A549 treated with AZD2906 at 1 μM for 4 hours (cell line): ENCODE measurements at places on chromosomes 1 and 21. TPM values are rescaled to one million over a fixed set of nuclear protein-coding genes. Genes with fewer than 3 reads are reported as not detected.

The SPRR2B gene
- not detected in 5 replicates for total RNA-seq

The OR2M5 gene
- total RNA-seq, result not detected in 5 replicates

The SLAMF6 gene
- total RNA-seq, result not detected in 5 replicates

The BARHL2 gene
- total RNA-seq, result not detected in 5 replicates

The TSACC gene
- 2.0 to 2.7 TPM (median 2.0 TPM) in 5 replicates for total RNA-seq

The FMO2 gene
- not detected in 5 replicates for total RNA-seq

The POU3F1 gene
- 0.03 to 0.06 TPM in 2 of 5 replicates, not detected in the others for total RNA-seq

The TNFAIP8L2 gene
- total RNA-seq, result not detected in 5 replicates

The JAM2 gene
- 0.02 to 0.08 TPM in 2 of 5 replicates, not detected in the others for total RNA-seq

The E2F2 gene
- total RNA-seq, result 2.4 to 2.8 TPM (median 2.6 TPM) in 5 replicates

The DCST1 gene
- total RNA-seq, result 0.05 to 0.07 TPM in 2 of 5 replicates, not detected in the others

The RORC gene
- total RNA-seq, result 0.01 to 0.05 TPM (median 0.03 TPM) in 5 replicates

The ZNF678 gene
- 0.83 to 2.0 TPM (median 1.4 TPM) in 5 replicates for total RNA-seq

The MSH4 gene
- 0.02 TPM in 2 of 5 replicates, not detected in the others for total RNA-seq

The ZNF683 gene
- total RNA-seq, result not detected in 5 replicates

The PGLYRP4 gene
- total RNA-seq, result not detected in 5 replicates

The GSTM5 gene
- total RNA-seq, result not detected in 5 replicates

The CRNN gene
- not detected in 5 replicates for total RNA-seq

The PYGO2 gene
- total RNA-seq, result 21.6 to 23.1 TPM (median 21.9 TPM) in 5 replicates

The NIT1 gene
- total RNA-seq, result 25.8 to 32.2 TPM (median 31.0 TPM) in 5 replicates

The SOX13 gene
- total RNA-seq, result 19.7 to 24.6 TPM (median 23.9 TPM) in 5 replicates

The INPP5B gene
- 4.0 to 4.9 TPM (median 4.1 TPM) in 5 replicates for total RNA-seq

The LMX1A gene
- total RNA-seq, result not detected in 5 replicates

The PDZK1IP1 gene
- 6.1 to 8.7 TPM (median 8.0 TPM) in 5 replicates for total RNA-seq

The FCGR3A gene
- not detected in 5 replicates for total RNA-seq

The AGBL4 gene
- not detected in 5 replicates for total RNA-seq

The RIPPLY3 gene
- total RNA-seq, result 0.33 to 0.67 TPM (median 0.54 TPM) in 5 replicates

The SPTA1 gene
- total RNA-seq, result not detected in 5 replicates

The HSD3B1 gene
- total RNA-seq, result 0.03 TPM in 1 of 5 replicates, not detected in the others

The TRIM58 gene
- not detected in 5 replicates for total RNA-seq

The CHIT1 gene
- not detected in 5 replicates for total RNA-seq

The COA7 gene
- 21.6 to 29.3 TPM (median 26.1 TPM) in 5 replicates for total RNA-seq

The LRRC7 gene
- total RNA-seq, result not detected in 5 replicates

The KIAA0040 gene
- total RNA-seq, result 0.78 to 1.2 TPM (median 0.95 TPM) in 5 replicates
